ENCODE measurements at places on chromosomes 12 and 14.

DNA sequence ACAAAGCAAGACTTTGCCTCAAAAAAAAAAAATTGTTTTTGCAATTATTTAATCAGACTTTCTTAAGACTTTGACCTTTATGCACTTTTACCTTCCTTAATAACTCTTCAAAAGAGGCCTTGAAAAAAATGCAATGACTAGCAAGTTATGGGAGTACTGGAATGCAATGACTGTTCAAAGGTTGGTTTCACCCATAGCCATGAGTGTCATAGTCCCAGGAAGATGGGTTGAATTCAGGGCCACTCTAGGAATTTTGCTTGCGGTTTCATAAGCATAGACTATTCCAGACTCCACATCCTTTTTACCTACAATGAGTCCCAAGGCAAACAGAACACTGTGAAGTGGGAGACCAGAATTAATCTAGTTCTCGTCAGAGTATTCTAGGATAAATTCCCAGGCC, 29.4 kb upstream of the DENND5B start:
- no peak for DNase-seq

- no peak for DNase-seq
Observed at GRCh38 chr12:96248136-96248931, 54.2 kb downstream of the ELK3 start.

GRCh38 chr14:24693983-24694382, 60.0 kb upstream of the GZMB start:
- DNase-seq: no peak

DNA sequence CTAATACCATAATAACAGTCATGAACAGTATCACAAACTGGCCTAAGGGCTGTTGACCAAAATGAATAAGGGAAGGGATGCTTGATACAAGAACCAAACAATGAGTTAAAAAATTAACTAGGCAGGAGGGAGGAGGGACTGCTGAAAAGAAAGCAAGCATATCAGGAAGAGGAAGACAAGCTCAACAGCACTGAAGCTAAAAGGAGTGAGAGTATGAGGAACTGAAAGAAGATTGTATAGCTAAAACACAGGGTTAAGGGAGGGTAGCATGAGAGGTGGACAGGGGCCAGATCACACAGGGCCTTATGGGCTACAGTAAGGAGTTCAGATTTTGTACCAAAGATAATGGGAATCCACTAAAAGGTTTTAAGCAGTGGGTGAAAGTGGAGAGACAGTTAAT, 34.1 kb downstream of the ITGA7 start:
- no peak for DNase-seq

DNA sequence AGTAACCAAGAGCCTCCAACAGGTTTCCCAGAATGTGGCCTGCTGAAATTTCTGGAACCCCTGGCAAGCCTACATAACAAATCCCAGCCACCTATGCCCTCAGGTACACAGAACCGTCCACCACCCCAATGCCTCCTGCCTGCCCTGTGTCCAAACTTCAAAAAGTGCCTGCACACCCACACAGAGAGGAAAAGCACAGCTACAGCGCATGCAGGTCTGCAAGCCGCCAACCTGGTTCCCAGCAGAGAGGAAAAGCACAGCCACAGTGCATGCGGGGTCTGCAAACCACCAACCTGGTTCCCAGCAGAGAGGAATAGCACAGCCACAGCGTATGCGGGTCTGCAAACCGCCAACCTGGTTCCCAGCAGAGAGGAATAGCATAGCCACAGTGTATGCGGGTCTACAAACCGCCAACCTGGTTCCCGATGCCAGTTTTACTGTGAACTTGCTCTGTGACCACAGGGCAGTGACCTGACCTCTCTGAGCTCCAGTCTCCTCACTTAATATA, 113.5 kb downstream of the SCARB1 start:
- DNase-seq: no peak

DNA sequence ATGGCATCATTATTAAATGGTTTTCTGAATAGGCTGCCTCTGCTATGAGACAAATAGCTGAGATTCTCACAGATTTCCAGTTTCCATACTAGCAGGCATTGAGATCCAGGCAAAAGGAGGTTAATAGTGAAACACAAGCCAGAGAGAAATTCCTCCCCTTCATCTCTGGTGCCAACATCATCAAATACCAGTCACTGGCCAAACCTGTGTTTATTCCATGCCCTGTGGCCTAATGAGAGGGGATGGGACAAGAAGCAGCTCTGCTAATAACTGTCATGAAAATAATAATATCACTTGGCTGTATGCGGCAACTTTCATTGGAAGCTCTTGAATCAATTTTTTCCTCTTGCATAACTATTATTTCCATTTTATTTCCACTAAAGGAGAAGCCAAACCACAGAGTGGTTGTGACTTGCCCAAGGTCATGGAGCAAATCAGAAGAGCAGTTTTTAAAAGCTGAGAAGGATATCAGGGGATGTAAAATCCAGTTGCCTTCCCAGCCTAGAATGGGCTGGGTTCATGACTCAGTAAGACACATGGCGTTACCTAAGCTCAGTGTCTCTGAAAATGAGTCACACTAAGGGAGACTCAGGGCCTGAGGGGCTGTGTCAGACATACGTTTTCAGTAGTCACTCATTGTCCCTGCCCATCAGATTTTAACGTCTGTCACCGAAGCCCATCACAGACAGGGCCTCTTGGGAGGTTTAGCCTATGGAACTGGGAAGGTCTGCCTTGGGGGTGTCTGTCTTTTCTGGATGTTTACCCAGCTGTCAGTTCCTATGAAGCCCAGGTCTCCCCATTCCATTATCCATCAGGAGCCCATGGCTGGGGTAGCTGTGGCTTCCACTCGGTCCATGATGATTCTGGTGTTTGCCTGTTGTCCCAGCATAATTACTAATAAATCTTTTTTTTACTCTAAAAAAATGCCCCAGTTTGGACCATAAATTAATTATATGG, 208.8 kb upstream of the EEA1 start:
- DNase-seq: no peak

DNA sequence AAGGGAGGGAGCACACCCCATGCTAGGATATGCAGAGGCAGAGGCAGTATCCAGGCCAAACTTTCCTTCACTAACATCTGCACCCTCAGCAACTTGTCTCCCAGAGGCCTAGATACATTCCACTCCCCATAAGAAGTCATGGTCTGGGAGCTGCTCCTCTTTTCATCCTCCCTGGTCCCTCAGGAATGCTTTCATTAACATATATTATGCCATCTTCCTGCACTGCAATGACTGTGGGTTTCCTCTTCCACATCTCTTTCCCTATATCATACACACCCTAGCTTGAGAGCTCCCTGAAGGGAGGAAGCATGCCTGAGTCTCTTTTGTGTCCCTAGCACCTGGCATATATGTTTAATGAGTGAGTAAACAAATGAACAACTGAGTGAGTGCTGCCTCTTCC, 8.6 kb downstream of the DDN start:
- DNase-seq: no peak

- DNase-seq: no peak
Observed at GRCh38 chr12:113955109-113955970, 10.8 kb downstream of the RBM19 start.

- DNase-seq: no peak
Observed at GRCh38 chr12:115990241-115990640, 287.3 kb downstream of the MED13L start.

- DNase-seq: no peak
Observed at GRCh38 chr12:45928309-45928708, 62.1 kb downstream of the SCAF11 start.

DNA sequence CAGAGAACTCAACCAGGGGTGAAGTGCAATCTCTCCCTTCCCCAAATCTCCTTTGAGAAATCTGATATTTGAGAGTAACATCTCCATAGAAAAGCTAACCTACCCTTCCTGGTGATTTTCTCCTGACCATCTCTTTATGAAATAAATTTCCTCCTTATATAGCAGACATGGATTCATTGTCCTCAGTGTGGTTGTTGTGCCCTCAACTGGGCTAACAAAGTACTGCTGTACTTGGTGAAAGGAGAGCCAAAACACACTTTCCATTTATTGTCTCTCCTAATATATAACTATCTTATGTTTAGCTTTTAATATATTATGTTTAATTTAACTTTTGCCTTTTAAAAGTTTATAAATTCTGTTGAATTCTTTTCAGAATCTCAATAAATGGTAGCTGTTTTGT, 65.1 kb upstream of the SLCO1B1 start:
- no peak for DNase-seq

GRCh38 chr12:57146092-57146491, 1.3 kb downstream of the LRP1-AS start:
- no peak for DNase-seq

- DNase-seq: no peak
Observed at GRCh38 chr14:56005191-56006053, 112.8 kb upstream of the PELI2 start.

GRCh38 chr12:2177003-2177402, 124.2 kb downstream of the CACNA1C start:
- DNase-seq: no peak

DNA sequence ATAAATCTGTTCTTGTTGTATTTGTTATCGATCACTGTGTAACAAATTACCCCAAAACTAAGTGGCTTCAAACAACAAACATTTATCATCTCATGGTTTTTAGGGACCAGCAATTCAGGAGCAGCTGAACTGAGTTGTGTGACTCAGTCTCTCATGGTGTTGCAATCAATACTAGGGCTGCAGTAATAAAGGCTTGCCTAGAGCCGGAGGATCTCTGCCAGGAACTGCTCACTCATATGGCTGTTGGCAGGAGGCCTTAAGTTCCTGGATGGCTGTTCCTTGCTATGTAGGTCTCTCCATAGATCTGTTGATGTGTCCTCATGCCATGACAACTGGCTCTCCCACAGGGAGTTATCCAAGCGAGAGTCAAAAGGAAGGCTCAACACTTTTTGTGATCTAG, 3.8 kb upstream of the PSMC6 start:
- DNase-seq: no peak

- no peak for DNase-seq
Observed at GRCh38 chr12:112239020-112239419, 113.7 kb downstream of the TRAFD1 start.

DNA sequence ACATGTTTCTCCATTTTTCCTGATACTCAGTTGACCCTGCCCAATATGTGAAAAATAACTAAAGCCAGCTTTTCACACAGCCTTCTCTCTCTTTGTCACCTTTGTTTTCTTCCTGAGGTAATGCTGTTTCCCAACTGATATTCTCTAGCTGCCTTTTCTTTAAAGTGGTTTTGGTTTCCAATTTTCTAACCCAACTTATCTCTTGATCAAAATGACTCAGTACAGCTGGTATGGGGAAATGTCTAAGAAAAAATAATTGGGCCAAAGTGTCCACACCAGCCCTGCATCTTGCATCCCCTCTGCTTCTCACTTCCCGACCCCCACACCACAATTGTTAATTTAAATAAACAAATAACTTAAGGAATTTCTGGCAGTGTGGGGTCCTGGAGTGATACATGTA, 193.8 kb downstream of the SYT1 start:
- DNase-seq: no peak

DNA sequence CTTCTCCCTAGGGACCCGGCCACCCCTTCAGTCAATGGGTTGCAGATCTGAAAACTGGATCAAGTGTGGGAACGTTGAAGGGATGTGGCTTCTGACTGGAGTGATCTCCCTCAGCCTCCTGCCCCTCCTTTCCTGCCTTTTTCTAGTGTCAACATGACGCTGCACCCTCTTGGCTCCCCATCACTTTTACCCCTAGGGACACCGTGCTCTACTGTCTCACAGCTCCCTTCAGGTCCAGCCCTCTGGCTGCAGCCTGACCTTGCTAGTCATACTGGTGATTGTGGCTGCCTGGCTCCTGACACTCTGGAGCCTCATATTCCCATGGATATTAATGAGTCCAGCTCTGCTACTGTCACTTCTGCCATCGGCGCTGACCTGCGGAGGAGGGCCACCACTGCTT, 51.5 kb upstream of the RASSF3 start:
- no peak for DNase-seq

DNA sequence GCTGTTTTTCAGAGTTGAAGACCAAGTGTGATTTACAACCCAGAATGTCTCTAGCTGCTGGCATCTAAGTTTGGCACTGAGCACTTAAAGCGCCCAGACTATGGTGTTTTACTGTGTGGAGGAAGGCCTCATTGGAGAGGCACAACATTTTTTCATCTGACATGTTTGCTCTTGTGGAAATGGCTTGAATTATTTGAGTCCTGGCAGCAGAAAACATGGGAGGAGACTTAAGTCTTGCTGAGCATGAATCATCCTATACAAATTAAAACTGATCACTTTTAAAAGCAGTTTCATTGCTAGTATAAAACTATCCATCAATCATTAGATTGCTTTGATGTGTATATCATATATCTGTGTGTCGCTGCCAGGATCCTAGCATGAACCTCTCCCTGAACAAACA, 85.9 kb upstream of the REP15 start:
- DNase-seq: no peak

- no peak for DNase-seq
Observed at GRCh38 chr12:77179515-77179914, 114.1 kb upstream of the E2F7 start.

- DNase-seq: no peak
Observed at GRCh38 chr12:89671469-89671868, 37.2 kb downstream of the ATP2B1 start.

DNA sequence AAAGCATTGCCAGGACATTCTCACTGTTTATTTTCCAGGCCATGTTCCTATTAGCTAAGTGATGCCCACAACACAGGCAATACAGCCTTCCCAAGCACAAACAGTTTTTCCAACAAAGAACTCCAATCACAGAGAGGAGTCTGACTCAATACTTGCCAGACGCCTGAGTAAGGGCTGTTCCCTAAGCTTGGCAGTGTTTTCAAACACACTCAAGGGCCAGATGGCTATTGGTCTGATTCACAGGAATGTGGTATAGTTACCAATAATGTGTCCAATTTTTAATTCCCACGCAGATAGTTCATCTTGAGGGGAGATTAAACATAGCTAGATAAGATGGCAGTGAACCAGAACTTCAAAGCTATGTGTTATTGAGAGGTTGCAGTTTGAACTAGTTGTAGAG, 381.0 kb downstream of the SNAPC1 start:
- no peak for DNase-seq

DNA sequence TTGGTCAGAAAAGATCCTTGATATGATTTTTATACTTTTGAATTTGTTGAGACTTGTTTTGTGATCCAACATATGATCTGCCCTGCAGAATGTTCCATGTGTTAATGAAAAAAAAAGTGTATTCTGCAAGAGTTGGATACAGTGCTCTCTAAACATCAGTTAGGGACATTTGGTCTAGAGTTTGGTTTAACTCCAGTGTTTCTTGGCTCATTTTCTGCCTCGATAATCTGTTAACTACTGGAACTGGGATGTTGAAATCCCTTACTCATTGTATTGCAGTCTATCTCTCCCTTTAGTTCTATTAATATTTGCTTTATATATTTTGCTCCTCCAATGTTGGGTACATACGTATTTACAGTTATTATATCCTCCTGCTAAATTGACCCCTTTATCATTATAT, 18.3 kb upstream of the TXNRD1 start:
- DNase-seq: no peak

- DNase-seq: no peak
Observed at GRCh38 chr12:48179466-48179865, 4.0 kb upstream of the CCDC184 start.

- no peak for DNase-seq
Observed at GRCh38 chr12:104957719-104958000, 430 bp downstream of the SLC41A2 start.
